HFFc6 (cell line): ENCODE measurements at places on chromosomes 6 and 20.

DNA sequence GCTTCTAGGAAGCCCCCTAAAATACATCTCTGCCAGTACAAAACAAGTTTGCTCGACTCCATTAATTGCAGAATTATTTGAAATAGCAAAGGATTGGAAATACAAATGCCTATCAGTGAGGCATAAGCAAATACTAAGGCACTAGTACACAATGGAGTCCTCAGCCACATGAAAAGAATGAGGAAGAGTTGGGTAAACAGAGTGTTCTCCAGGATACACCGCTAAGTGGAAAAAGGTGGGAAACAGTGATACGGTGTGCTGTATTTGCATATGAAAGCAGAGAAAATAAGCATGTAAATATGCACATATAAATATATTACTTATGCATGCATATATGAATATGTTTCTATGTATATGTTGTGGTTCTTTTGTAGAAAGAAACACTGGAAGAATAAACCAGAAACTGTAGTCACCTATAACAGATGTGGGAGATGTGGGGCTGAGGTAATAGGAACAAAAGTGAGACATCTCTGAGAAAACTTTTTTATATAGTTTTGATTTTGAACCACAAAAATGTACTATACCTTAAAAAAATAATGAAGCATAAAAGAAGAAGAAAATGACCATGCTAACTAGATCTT, 143.4 kb upstream of the MYLIP start:
- no peak for DNase-seq

DNA sequence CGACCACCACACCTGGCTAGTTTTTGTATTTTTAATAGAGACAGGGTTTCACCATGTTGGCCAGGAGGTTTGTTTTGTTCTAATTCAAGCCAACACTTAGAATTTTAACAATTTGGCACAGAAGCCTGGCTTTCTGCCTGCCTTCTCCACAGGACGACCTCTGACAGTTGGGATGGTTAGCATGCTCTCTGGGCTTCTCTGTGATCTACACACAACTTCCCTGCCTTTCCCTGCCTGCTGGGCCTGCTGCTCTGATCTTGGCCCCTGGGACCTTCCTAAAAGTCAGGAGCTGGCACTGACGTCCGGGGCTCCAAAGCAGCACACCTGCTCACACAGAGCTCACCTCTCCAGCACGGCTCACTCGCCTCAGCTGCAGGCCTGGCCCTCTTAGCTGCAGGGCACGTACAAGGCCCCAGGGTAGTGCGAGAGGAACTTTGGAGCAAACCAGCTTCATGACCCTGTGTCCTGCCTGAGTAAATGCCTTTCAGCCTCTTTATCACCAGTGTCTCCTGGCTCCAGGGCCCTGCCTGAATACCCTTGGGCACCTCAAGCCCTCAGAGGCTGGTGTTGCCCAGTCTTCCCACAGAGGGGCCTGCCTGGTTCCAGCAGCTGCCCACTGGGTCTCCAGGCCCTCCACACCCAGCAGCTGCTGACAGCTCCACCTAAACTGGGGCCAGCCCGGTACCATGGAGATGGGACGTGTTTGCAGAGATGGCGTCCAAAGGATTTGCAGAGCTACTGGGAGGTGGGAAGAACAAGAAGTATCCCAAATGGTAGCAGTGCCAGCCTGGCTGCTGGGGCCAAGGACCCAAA, 96.0 kb downstream of the PSMB1 start:
- DNase-seq = no peak

DNA sequence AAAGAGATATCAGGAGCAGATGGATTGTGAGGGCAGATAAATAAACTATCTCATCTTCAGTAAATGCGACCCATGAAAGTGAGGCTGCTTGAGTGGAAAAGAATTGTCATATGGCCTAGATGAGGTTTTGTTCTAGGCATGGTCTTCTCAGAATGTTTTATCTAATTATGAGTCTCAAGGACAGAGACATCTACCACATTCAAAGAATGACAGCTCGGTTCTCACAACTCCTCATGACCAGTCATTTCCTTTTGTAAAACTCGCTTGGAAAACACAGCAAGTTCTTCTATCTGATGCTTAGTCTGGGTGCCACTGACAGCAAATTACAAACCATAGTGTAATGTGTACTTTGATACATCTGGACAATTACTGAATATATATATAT, 140.5 kb downstream of the CCDC170 start:
- DNase-seq = no peak

GRCh38 chr6:6966127-6966526, 141.6 kb upstream of the RREB1 start:
- no peak for DNase-seq

- DNase-seq = no peak
These were observed 11.9 kb downstream of the PCMT1 start for GRCh38 chr6:149761438-149761837.

- DNase-seq = no peak
These were observed 228.1 kb downstream of the TMEM200A start for GRCh38 chr6:130593948-130594347.

DNA sequence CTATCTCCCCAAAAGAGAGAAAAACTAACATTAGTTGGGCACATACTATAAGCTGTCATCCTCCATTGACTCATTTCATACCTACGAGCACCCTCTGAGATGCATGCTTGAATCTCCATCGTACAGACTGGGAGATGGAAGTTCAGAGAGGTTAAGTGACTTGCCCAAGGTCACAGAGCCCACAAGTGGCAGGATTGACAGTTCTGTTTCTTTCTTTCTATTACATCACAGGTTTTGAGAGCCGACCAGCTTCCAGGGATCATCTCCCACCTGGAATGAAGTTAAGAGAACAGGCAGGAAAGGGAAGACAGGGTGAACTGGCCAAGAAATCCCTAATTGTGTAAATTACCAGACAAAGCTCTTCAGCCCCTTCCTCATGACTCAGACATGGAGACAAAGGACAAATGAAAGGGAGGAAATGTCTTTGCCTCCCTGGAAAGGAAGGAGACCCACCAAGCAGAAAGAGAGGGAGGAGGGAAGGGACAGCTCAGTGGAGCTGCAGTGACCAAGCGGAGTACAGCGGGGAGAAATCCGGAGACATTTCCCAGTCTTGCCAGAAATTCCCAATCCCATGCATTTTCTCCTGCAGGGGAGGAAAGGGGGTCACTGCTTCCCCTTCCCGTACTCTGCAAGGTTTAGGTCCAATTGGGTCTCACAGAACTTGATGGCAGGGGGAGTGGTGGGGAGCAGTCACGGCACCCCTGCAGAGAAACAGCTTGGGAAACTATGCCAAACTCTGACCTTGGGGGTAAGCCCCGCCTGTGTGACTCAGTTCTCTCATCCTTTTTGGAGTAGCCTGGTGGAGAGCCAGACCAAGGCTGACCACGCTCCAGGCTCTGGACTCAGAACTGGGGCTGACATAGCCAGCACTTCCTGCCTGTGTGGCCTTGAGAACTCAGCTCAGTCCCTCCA, 154.3 kb downstream of the ANKRD60 start:
- DNase-seq = peak; percentile 32

DNA sequence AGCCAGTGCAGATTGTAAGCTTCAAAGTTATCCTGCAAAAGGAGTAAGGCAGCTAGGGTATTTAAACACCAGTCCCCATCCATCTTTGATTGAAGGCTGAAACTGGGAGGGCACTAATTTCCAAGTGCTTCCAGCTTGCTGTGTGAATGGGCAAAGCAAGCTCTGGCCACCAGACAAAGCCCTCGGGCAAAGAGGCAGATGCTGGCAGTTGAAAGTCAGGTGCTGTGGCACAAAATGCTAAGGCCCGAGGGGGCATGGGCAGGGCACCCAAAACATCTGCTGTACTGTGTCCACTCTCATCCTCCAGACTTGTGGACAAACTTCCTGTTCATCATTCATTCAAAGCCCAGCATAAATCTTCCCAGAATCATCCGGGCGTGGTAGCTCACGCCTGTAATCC, 62.9 kb downstream of the TRMT6 start:
- no peak for DNase-seq

- peak; percentile 54 for DNase-seq
These were observed 650 bp downstream of the DCBLD1 start for GRCh38 chr6:117483004-117483644.

- no peak for DNase-seq
These were observed 32.3 kb upstream of the DUSP22 start for GRCh38 chr6:259901-260508.

DNA sequence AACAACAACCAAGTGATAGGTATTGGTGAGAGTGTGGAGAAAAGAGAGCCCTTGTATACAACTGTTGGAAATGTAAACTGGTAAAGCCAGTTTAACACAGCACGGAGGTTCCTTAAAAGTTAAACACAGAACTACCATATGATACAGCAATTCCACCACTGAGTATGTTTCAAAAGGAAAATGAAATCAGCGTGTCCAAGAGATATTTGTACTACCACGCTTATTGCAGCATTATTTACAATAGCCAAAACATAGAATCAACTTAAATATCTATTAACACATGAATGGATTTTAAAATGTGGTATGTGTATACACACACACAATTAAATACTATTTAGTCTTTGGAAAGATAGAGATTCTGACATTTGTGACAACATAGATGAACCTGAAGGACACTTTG, 1.1 kb downstream of the PTCHD4 start:
- no peak for DNase-seq

GRCh38 chr6:119566546-119567260, 217.1 kb upstream of the MAN1A1 start:
- no peak for DNase-seq

DNA sequence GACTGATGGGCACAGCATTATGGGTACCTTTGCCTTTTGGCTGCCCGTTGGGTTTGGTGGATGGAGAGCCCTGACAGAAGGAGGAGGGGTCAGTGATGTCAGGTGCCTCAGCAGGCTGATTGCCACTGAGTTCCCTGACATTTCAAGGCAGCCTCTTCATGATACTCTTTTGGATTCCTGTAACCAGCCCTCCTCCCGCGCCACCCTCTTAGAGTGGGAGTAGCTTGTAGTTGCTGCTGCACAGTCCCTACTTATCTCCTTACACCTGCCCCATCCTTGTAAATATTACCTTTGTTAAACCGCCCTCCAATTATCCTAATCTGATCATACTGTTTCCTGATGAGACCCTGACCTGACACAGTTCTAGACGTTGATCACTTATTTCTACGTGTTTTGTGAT, 140.0 kb downstream of the CFAP61 start:
- DNase-seq = no peak

GRCh38 chr20:34269996-34270627, 28.9 kb downstream of the ASIP start:
- no peak for DNase-seq

DNA sequence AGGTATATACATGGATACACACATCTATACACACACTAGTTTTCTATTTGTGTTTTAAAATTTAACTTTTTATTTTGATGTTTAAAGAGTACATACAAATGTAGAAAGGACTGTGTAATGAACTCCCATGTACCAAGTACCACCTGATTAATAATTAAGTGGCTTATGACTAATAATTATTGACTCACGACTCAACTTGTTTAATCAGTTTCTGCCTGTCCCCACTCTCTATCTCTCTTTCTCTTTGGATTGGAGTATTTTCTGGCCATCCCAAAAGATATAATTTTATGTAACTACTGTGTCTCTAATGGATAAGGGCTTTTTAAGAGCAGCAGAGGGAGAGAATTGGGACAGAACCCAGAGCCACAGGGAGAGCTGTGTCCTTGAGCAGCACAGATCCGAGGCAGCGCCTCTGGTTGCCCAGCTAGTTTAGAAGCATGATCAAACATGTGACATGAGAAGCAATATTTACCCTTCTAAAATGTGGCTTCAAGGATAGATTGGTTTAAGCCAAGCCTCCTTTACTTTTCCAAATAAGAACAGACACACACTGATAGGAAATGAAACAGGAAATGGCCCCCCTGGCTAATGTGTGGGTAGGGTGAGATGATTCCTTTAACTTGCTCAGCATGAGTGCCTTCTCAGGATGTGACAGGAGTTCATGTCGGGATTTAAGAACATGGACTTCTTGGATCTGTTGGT, 81.0 kb downstream of the ERMARD start:
- no peak for DNase-seq

GRCh38 chr20:8851446-8851845, 217.4 kb upstream of the PLCB4 start:
- DNase-seq = no peak

DNA sequence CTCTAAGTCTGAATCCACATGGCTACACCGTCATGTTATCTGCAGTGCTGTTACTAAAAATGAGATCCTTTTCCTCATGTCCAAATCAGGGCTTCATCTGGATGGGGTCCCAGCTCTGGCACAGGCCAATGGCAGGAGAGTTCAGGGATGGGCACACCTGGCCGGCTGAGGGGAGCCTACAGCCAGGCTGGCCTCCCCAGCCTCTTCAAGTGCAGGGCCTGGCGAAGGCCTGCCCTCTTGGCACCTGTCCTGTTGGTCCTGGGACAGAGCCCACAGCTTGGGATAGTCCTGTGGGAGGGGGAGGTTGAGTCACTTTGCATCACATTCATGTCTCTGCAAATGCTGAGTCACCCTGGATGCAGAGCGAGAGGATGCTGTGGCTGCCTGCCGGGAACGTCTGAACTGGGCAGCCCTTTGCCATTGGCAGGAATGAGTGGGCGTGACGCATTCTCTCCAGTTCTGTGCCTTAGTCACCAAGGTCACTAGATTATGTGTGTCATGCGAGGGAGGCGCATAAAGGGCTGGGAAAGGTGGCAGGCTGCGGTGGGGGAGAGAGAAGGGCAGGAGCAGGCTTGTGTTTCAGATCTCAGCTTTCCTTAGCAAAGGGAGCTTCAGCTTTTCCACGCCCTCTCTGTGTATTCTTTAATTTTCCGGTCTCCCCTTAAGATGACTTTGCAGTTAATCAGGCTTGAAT, 223.2 kb upstream of the ECI2 start:
- peak; percentile 100 for DNase-seq

GRCh38 chr6:109321752-109322151, 60.5 kb downstream of the CD164 start:
- DNase-seq = no peak

- no peak for DNase-seq
These were observed 28.1 kb downstream of the RWDD2A start for GRCh38 chr6:83221276-83221675.

DNA sequence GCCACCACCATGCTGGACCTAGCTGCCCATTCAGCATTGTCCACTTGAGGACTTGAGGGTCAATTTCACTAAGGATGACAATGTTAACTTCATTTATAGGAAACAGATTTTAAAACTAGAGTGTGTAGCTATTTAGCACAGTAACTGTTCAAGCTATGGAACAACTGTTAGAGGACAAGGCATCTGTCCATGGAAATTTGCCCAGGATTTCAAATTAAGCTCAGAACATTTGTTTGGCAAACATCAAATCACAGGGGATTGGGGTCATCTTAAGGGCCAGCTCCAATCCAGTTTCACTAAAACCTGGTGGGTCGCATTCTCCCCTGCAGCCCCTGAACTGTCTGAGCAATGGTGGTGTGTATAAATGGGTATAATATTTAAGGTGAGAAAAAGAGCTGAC, 35.1 kb downstream of the PM20D2 start:
- DNase-seq = no peak

GRCh38 chr6:23173234-23173633, 603.9 kb downstream of the HDGFL1 start:
- DNase-seq = no peak

DNA sequence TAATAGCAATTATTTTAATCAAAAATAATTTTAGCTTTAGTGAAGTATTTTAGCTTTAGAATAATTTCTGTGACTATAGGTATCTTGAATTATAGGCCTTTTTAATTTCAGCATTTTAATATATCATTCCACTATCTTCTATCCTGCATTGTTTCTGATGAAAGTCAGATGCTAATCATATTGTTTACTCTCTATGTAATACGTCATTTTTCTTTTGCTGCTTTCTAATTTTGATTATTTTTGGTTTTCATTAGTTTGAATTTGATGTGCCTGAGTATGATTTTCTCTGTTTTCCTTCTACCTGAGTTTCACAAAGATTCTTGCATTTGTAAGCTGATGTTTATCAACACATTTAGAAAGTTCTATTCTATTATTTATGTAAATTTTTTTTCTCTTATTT, 17.4 kb upstream of the ADGRG6 start:
- no peak for DNase-seq
